T-helper 22 cell (primary cell): ENCODE measurements at places on chromosomes 2 and 18.

DNA sequence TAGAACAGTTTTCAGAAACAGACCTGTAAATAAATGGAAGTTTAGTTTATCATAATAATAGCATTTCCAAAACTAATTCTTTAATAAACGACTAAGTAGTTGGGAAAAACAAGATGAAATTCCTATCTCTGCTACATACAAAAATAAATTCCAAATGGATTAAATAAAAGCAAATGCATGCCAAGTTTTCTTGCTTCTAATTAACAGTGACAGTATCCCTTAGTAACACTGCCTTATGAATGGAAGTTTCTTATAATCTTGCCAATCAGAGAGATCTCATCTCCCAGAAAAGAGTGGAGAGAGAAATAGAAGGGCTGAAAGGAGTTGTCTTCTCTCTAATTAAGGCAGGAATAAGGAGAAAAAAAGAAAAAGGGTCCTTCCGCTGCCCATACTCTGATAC is 133.9 kb downstream of the GFPT1 start:
- no peak for DNase-seq

- DNase-seq = no peak
Observed at GRCh38 chr18:58152216-58152615, 108.2 kb downstream of the NEDD4L start.

- no peak for DNase-seq
Observed at GRCh38 chr2:174878537-174879147, 114.4 kb upstream of the CHRNA1 start.

- no peak for DNase-seq
Observed at GRCh38 chr2:199261239-199261638, 196.5 kb downstream of the SATB2 start.

DNA sequence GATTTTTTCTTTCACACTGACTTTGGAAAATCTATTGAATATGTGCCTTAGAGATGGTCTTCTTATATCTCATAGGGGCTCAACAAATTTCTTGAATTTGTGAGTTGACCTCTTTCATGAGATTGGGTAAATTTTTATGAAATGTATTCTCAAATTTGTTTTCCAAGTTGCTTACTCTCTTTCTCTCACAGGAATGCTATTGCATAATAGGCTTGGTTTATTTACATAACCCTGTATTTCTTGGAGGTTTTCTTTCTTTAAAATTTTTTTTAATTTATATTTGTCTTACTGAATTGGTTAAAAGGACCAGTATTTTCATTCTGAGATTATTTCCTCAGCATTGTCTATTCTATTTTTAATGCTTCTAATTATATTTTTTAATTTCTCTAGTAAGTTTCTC is 917.1 kb downstream of the DPP10 start:
- no peak for DNase-seq

- no peak for DNase-seq
Observed at GRCh38 chr2:85231952-85232351, 95.8 kb downstream of the TGOLN2 start.

GRCh38 chr18:45173799-45174519 is 441.3 kb upstream of the SLC14A2 start:
- DNase-seq = no peak

DNA sequence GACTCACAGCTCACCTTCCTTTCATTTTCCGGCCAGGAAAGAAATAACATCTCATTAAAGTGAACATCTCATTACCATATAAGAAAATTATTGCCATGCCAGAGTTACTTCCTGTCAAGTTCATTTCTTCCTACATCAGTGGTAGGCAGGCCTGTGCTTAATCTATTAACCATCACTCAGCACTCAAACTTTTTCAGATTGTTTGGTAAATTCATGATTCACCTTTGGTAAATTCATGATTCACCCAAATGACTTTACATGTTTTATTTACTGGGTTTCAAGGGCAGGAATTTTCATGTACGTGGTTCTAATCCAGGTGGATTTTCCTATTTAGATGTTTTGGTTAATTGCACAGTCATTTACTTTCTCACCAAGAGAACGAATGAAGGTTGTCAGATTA is 116.5 kb downstream of the CSRNP3 start:
- DNase-seq = no peak

DNA sequence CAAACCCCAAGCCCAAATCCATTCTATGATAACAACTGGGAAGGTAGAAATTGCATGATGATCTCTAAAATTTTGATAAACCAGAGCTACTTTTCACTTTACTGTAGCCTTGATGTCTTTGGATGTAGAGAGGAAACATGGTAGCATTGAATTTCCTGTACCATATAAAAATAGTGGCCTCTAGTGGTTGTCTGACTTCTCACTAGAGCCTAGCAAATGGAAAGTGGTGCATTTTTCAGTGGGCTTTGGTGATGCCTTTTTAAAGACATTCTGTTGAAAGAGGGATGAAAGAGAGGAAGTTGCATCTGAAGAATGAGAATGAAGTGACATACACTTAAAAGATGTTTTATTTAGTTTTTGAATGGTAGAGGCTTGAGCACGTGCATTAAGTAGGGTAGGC is 662.2 kb downstream of the XIRP2 start:
- DNase-seq = no peak

GRCh38 chr2:166449439-166449838 is 44.6 kb downstream of the SCN7A start:
- DNase-seq = no peak

DNA sequence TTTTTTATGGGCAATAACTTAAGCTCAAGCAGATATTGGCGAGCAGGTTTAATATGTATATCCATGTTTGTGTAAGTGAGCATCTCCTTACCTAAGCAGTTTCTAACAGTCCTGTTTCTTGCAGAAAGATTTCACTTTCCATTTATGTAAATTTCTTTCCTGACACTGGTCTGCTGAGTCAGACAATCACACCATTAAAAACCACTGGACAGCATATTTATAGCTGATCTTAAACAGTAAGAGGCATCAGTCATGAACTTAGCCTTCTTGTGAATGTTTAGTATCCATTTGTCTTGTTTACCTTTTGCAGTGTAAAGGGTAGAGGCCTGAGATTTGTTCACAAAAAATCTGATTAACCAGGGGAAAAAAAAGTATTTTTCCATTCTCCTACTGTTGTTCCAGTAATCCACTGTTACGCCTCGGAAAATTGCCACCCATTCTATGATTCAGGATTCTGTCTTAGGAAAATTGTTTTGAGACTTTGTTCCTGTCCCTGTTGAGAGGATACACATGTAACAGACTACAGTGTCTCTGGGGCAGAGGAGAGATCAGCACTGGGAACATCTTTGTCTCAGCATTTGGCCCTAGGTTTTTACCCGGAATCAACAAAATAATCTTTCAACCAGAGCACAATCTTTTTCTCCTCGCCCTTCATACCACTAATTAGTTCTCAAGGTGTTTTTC is 521.0 kb upstream of the NRP2 start:
- no peak for DNase-seq

DNA sequence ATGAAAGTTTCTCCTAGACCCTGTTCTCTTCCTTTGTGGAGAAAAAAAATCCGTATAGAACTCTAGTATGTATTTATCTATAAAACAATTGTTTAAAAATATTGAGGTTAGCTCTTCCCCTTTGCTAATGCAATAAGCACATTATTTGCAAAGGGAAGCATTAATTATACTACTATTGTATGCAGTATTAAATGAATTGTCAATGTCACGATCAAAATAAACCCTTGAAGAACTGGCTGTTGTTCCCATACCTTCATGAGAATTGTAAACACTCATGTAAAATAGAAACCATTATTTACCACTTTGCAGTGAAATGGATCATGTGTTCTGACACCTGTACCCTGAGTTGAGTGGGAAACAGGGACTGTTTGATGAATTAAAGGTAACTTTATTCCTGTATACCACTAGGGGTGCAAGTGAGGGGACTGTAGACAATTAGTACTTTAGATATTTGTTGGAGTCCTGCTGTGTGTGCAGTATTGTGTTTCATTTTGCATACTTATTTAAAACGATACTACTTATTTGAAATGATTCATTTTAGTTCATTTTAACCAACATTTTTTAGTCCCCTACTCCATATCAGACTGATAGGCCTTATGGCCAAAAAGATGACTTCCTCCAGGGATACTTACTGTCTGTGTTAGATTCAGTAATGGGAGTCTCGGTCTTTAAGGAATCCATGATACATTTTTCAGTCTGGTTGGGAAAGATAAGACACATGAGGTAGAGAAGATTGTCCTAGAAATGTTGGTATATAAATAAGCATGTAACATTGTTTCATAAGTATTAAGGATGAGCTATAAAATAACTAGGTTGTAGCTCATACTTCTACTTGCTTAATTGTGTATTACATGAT is 7.9 kb downstream of the PKP4 start:
- no peak for DNase-seq

- DNase-seq = no peak
Observed at GRCh38 chr2:105184420-105184819, 57.1 kb upstream of the GPR45 start.

DNA sequence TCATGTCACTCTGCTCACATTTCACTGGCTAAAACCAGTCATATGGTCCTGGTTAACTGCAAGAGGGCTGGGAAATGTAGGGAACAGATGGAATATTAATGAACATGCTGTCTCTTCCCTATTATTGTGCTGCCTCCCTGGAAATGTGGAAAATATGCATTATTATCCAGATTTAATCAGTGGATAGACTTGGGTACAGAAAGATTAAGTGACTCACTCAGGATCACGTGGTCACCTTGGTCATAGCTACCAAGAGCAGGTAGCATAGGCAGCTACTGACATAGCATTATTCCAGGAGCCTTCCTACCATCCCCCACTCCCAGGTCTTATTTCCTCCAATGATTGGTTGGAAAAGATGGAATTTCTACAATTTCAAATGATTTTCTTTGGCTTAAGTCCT is 141.1 kb downstream of the HRH4 start:
- DNase-seq = no peak

DNA sequence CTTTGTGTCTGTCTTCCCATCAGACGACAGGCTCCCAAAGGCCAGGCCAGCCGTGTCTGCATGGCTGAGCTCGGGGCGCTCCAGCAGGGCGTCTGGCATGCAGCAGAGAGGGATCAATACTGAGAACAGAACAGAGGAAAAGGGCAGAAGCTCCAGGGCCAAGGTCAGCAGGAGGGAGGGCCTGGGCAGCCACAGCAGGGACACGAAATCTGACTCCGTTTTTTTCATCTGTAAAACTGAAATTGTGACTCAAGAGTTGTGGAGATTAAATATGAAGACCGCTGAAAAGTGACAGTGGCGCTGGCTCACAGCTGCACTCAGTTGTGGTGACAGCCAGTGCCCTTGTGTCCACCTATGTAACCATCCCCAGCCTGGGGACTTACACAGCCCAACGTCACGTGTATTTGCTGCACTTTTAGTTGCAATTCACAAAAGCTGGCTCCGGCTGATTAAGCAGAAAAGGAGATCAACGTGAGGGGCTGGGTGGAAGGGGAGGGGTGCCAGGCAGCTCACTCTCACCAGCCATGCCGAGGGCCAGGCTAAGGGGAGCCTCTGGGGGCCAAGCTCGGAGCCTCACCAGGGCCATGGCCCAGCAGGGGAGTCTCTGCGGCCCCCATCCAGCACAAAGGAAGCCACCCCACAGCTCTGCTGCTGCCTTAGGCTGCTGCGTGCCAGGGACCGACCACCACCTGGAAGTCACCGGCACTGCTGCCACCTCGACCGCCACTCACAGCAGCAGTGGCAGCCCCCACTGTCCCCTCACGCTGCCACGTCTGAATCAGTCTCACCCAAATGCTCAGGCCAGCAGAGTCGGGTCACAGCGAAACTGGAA is 74.7 kb downstream of the EIPR1 start:
- DNase-seq = no peak

GRCh38 chr2:241842067-241842415 is 16.7 kb downstream of the PDCD1 start:
- no peak for DNase-seq

GRCh38 chr18:60493066-60493465 is 120.5 kb upstream of the MC4R start:
- DNase-seq = no peak

DNA sequence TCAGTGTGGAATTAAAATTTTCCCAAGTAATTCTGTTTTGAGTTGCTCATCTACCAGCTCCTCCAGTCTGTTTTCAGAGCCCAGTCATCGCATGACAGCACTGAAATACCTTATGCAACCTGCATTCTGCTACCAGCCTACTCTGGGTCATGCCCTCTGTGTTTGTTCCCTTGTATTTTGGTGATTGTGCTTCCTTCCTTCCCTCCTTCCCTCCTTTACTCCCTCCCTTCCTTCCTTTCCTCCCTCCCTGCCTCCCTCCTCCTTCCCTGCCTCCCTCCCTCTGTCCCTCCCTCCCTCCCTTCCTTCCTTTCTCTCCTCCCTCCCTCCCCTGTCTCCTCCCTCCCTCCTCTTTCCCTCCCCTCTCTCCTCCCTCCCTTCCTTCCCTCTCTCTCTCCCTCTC is 289.6 kb downstream of the CDH2 start:
- DNase-seq = no peak

- DNase-seq = no peak
Observed at GRCh38 chr2:177316756-177317155, 52.2 kb upstream of the NFE2L2 start.

DNA sequence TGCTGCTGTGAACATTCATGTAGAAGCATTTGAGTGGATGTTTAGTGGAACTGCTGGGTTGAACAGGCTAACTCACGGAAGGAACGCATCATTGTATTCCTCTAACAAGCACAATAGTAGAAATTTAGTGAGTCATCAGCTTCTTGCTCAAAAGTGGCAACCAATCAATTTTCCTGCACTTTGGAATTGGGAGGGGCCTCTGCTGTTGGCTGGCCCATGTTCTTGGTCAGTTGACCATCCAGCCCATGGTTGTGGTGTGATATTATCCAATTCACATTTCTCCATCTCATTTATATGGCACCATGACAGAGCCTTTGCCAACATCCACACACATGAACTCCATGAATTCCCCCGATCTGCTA is 95.0 kb downstream of the TNFRSF11A start:
- DNase-seq = no peak

DNA sequence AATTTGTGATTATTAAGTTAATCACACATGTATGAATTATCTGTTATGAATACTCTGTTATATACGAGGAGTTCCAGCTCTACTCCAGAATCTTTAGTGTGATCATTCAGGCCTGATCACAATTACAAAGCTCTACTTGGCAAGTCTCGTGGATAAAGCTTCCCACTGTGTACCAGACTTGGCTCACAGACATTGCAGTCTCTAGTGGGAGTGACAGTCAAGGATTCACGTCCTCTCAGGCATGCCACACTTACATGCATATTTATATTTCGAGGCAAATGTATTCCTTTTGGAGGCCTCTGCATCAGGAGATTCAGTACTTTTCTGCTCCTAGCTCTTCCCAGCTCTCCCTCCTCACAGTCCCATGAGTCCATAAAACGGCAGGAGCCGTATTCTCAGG is 403.4 kb upstream of the CDH7 start:
- no peak for DNase-seq

- no peak for DNase-seq
Observed at GRCh38 chr2:719734-720133, 42.5 kb upstream of the TMEM18 start.

DNA sequence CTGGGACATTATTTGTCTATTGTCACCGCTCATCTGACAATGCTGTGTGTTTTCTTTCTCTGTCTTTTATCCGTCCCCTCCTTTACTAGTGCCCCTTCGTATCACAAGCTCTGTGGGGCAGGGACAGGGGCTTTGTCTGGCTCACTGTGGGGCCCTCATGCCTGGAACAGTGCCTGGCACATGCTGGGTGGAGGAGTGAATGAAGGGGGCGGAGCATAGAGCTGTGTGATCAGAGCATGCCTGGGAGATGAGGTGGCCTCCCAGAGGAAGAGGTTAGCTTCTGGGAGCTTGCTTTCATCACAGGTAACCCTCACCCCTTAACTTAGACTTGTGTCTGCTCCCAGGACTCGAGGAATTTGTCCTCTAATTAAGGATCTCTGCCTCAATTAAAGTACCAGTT is 16.4 kb downstream of the MTCL1 start:
- no peak for DNase-seq

- DNase-seq = no peak
Observed at GRCh38 chr2:144619760-144620159, 99.8 kb upstream of the ZEB2 start.

GRCh38 chr18:79779700-79780190 is 18.0 kb upstream of the KCNG2 start:
- DNase-seq = no peak
